Adrenal gland (tissue), 19 donors: ENCODE measurements at places on chromosomes 7 and 10. TPM values are rescaled to one million over a fixed set of nuclear protein-coding genes. Genes with fewer than 3 reads are reported as not detected.

Gene DENND2A
- 5.5 TPM for total RNA-seq

Gene SLC13A1
- total RNA-seq: not detected

Gene GIMAP7
- 15.9 TPM for total RNA-seq

DNA sequence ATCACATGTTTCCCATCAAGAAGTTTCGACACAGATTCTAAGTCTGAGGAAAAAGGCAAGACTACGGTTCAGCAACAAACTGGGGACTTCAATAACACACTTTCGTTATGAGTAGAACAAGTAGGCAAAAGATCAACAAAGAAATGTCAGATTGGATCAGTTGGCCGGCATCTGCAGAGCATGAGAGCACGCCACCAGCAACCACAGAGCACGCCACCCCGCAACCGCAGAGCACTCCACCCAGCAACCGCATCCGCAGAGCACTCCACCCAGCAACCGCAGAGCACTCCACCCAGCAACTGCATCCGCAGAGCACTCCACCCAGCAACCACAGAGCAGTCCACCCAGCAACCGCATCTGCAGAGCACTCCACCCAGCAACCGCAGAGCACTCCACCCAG is 89.7 kb upstream of the FAM20C start:
- H3K27me3 ChIP-seq: no peaks in the 10 kb centered on the region
- no peaks in the 10 kb centered on the region for H3K36me3 ChIP-seq
- no peak overlapping the region for H3K4me3 ChIP-seq
- no peaks in the 10 kb centered on the region for H3K4me1 ChIP-seq
- H3K27ac ChIP-seq: no peak overlapping the region

GRCh38 chr7:39410582-39410981 is 155.6 kb upstream of the YAE1 start:
- H3K27me3 ChIP-seq: no peaks in the 10 kb centered on the region
- H3K4me3 ChIP-seq: no peak overlapping the region
- H3K4me1 ChIP-seq: peaks cover 9% of the 10 kb centered on the region
- no peak overlapping the region for H3K27ac ChIP-seq

- no peaks in the 10 kb centered on the region for H3K36me3 ChIP-seq
- no peaks in the 10 kb centered on the region for H3K27me3 ChIP-seq
- DNase-seq: no peak
- no peak overlapping the region for H3K4me3 ChIP-seq
Measured at GRCh38 chr10:4809156-4809555, 16.9 kb upstream of the AKR1E2 start.

GRCh38 chr7:144584726-144585125 is 181.2 kb upstream of the NOBOX start:
- no peak overlapping the region for H3K27ac ChIP-seq
- H3K4me1 ChIP-seq: no peaks in the 10 kb centered on the region
- H3K36me3 ChIP-seq: no peaks in the 10 kb centered on the region
- no peak for DNase-seq
- H3K4me3 ChIP-seq: no peak overlapping the region

- no peaks in the 10 kb centered on the region for H3K36me3 ChIP-seq
Measured at GRCh38 chr10:88467835-88468485, 115.2 kb downstream of the RNLS start.

GRCh38 chr7:105521717-105522463 is at the start of gene PUS7:
TSS of gene PUS7 (minus strand) at chr7:105522271. CDS start at chr7:105508512, 13,759 bp downstream.
- H3K4me3 ChIP-seq: peak within 1 kb of the TSS; percentile 51
- peaks cover 12% of the 10 kb centered on the region for H3K4me1 ChIP-seq
- H3K27me3 ChIP-seq: no peaks in the 10 kb centered on the region
- DNase-seq: peak; percentile 90

- H3K4me3 ChIP-seq: no peak overlapping the region
- H3K27ac ChIP-seq: no peak overlapping the region
- H3K27me3 ChIP-seq: no peaks in the 10 kb centered on the region
- H3K4me1 ChIP-seq: no peaks in the 10 kb centered on the region
Measured at GRCh38 chr10:129184196-129184595, 282.8 kb upstream of the MGMT start.

DNA sequence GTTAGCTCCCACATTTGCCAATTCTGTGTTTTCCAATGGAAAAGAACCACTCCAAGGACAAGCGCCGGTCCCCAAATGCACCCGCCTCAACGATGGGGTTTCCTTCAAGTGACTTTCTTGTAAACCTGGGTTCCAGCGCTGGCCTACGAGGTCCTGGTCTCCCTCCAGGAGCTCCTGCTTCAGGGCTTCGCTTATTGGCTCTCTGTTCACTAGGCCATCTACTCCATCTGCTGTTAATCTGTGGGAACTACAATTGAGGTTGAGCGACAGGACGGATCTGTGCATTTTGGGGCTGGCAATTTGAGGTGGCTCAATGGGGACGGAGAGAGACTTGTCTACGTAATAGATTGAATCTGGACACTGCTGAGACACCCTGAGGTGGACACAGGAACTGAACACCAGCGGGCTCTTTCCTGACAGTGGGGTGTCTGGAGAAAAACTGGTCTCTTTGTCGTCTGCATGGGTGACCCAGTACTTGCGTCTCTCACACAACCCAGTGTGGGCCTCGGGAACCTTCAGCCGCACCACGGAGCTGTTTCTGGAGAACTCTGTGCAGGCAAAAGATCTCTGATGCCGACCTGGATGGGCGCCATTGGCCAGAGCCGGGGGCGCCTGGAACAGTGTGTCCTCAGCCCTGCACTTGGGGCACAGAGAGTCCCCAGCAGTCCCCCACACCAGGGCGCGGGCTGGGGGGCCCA is 115.9 kb upstream of the ADAM12 start:
- no peak overlapping the region for H3K4me3 ChIP-seq
- no peak overlapping the region for H3K27ac ChIP-seq
- H3K36me3 ChIP-seq: no peaks in the 10 kb centered on the region
- no peaks in the 10 kb centered on the region for H3K4me1 ChIP-seq
- peak; percentile 53 for DNase-seq

DNA sequence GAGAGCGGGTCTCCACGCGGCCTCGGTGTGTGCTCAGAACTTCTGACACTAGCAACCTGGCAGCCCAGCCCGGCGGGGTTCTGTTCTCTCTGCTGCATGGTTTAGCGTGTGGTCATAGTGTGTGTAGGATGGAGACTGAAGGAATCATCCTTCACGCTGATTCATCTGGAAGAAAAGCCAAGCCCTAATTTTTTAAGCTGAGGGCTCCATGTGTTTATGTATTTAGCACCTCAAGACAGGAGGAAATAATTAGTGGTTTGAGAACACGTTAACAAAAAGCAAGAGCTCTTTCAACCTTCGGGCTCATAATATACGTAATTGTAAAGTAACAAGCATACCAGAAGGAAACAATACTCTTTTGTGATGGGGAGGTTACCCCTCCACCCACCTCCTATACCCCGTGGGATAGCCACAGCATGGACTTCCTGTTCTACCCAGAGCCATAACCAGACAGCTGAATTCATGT is 504.6 kb upstream of the MKI67 start:
- no peaks in the 10 kb centered on the region for H3K4me1 ChIP-seq
- DNase-seq: no peak
- H3K36me3 ChIP-seq: no peaks in the 10 kb centered on the region
- H3K27ac ChIP-seq: no peak overlapping the region

- H3K27me3 ChIP-seq: no peaks in the 10 kb centered on the region
- H3K4me1 ChIP-seq: no peaks in the 10 kb centered on the region
- H3K36me3 ChIP-seq: no peaks in the 10 kb centered on the region
Measured at GRCh38 chr7:141123522-141123921, 49.7 kb downstream of the TMEM178B start.

GRCh38 chr10:93703066-93703465 is 674 bp upstream of the FRA10AC1 start:
- peak overlapping the region; percentile 39 for H3K4me3 ChIP-seq
- no peaks in the 10 kb centered on the region for H3K27me3 ChIP-seq
- H3K36me3 ChIP-seq: no peaks in the 10 kb centered on the region
- peak; percentile 22 for DNase-seq

DNA sequence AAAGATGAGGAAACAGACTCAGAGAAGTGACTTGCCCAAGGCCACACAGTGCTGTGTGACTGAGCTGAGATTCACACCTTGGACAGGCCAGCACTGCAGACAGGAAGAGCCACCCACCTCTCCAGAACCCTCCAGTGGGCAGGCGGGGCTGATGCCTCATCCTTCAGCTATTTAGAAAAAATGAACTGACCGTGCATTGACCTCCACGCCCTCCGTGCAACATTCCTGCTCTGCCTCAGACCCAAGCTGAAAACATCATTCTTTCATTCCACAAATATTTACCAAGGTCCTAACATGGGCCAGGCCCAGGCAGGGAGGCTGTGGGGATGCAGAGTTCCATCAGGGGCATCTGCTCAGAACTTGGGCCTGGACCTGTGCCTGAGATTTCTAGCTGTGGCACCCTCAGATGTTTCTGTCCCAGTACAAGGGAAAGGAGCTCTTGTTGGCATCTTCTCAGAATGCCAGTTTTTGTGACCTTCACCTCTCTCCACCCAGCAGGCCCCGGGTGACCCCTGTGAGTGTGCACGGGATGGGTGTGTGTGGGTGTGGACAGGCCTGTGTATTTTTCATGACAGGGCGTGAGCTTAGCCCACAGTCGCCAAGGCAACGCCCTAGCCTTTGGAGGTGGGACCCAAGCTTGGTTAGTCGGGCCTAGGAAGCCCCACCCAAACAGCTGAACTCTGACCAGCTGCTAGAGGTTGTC is 6.5 kb downstream of the VSIR start:
- no peak for DNase-seq
- H3K36me3 ChIP-seq: no peaks in the 10 kb centered on the region
- H3K27ac ChIP-seq: peak overlapping the region; percentile 90

GRCh38 chr10:33684211-33684611 is 349.7 kb upstream of the NRP1 start:
- H3K4me1 ChIP-seq: no peaks in the 10 kb centered on the region
- H3K27me3 ChIP-seq: no peaks in the 10 kb centered on the region
- no peak overlapping the region for H3K27ac ChIP-seq
- no peaks in the 10 kb centered on the region for H3K36me3 ChIP-seq
- DNase-seq: no peak

DNA sequence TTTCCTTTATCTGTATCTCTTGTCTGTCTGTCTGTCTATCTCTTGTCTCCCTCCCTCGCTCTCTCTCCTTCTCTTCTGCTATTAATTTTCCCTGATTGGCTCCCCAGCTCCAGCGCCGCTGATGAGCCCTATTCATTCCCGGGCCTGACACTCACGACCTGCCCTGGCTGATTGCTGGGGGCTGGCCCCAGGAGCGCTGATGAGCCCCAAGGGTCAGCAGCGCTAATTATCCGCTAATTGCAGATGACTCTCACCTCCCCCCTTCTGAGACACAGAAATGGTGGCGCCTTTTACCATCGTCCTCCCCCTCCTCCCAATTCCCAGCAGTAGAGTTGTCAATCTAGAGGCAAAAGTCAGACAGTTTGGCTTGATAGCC is 1.3 kb upstream of the GBX1 start:
- peaks cover 13% of the 10 kb centered on the region for H3K4me1 ChIP-seq
- H3K27me3 ChIP-seq: peaks cover 47% of the 10 kb centered on the region
- no peak overlapping the region for H3K27ac ChIP-seq
- H3K4me3 ChIP-seq: no peak overlapping the region
- no peaks in the 10 kb centered on the region for H3K36me3 ChIP-seq

- H3K27ac ChIP-seq: no peak overlapping the region
- no peaks in the 10 kb centered on the region for H3K36me3 ChIP-seq
- DNase-seq: peak; percentile 67
- H3K27me3 ChIP-seq: no peaks in the 10 kb centered on the region
- no peak overlapping the region for H3K4me3 ChIP-seq
Measured at GRCh38 chr7:87312215-87312865, 33.1 kb upstream of the CROT start.

- no peaks in the 10 kb centered on the region for H3K36me3 ChIP-seq
- no peak for DNase-seq
- no peak overlapping the region for H3K4me3 ChIP-seq
- H3K27ac ChIP-seq: no peak overlapping the region
Measured at GRCh38 chr7:54859066-54859465, 100.1 kb upstream of the SEC61G start.

GRCh38 chr7:51452694-51453093 is 136.1 kb upstream of the COBL start:
- H3K36me3 ChIP-seq: no peaks in the 10 kb centered on the region
- no peak overlapping the region for H3K4me3 ChIP-seq
- no peaks in the 10 kb centered on the region for H3K4me1 ChIP-seq
- no peak for DNase-seq
